ENCODE measurements at places on chromosomes 4 and X. TPM values are rescaled to one million over a fixed set of nuclear protein-coding genes. Genes with fewer than 3 reads are reported as not detected.

The YIPF6 gene
- 12.6 TPM for total RNA-seq

The REELD1 gene
- not detected for total RNA-seq

The PFKFB1 gene
- total RNA-seq, result 0.42 TPM

The CDX4 gene
- not detected for total RNA-seq

The ARMCX6 gene
- 20.7 TPM for total RNA-seq

The PAGE2B gene
- total RNA-seq, result not detected

DNA sequence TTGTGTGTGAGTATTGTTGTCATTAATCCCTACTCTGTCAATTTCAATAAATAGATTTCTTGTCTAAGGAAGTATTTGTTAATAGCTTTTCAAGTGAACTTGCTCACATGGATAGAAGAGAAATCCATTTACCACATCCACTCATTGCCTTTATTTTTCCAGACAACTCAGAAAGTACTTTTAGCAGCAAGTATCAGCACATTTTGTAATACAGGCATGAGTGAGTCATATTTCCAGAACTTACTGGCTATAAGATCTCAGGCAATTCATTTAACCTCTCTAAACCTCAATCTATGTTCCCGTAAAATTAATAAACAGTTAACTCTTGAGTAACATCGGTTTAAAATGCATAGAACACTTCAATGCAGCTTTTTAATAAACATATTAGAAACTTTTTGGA lies 317.9 kb upstream of the PCDH7 start:
- no peak for DNase-seq

GRCh38 chr4:25007598-25007997 lies 23.1 kb downstream of the LGI2 start:
- DNase-seq, result no peak

DNA sequence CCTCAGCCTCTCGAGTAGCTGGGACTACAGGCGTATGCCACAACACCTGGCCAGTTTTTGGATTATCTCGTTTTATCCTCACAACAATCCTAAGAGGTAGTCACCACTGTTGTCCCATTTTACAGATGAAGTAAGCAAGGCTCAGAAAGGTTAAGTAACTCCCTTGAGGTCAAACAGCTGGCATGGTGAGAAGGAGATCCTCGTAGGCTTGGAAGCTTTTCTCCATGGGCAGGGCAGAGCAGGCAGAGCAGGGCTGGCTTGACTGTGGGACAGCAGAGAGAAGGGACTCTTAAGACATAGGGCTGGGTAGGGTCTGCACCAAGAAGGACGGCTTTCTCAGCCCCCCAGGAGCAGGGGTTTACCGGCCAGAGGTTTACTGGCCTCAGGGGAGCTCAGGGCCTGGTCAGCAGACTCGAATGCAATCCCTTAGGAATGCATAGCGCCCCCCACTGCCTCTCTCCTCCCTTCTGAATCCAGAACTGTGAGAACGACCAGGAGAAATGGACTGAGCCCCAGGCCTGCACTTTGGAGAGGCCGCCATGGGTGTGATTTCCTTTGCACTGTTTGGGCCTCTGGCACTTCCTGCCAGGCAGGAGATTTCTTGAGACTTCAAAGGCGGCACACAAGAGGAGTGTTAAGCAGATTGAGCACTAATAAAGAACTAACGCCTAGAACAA lies 14.0 kb upstream of the CDKN2AIP start:
- no peak for DNase-seq

DNA sequence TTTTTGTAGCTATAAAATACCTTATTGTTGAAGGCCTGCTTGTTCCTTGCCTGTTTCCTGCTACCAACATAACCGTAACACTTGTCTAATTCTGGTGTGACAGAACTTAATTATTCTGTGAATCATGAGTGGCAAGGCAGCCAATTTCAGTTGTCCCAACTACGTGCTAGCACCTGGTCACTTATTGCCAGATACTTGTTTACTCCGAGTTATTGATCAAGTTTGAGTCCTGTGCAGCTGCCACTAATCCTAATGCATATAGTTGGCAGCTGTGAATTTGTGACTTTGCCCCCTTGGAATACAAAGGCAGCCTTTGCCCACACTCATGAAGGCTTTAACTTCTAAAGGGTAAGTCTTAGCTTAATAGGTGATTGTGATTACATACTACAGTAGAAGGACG lies 7.8 kb upstream of the RNF128 start:
- DNase-seq, result no peak

DNA sequence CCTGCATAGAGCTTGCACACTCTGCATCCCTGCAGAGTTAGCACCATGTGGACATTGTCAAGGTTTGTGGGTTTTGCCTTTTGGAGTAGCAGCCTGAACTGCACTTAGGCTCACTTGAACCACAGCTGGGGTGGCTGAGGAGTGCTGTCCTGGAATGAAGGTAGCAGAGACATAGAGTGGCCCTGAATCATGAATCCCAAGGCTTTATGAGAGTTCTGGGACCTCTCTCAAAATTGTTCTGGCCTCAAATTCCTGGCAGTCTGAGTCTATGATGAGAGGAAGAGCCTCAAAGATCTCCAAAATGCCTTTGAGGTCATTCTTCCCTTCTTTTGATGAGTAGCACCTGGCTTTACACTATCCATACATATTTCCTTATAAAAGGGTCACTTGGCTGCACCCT lies 37.1 kb upstream of the ADH1C start:
- no peak for DNase-seq

GRCh38 chr4:143404555-143404954 lies 67.9 kb downstream of the GAB1 start:
- DNase-seq, result no peak

GRCh38 chr4:44563496-44563895 lies 87.9 kb downstream of the YIPF7 start:
- no peak for DNase-seq

DNA sequence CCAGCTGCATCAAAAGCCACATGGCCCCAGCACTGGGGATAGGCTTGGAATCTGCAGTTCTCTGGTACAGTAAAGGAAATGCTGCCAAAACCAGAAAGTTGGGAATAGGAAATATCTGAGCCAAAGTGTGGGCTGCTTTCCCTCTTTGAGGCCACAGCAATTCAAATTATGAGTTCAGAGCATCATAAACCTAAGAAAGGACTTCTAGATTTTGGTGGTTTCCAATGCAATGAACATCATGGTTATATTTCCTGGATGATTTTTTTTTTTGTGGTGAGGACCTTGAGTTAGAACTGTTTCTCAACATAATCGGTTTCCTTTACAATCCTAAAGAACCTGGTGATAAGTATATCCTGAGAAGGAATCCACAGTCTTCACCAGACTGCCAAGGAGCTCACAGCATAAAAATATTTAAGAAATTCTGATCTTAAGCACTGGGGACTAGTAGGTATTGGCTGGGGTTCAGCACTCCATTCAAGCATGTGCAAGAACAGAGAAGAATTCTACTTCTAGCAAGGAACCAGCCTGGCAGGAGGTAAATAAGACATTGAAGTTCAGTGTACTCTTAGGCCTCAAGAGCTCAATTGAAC lies 29.8 kb upstream of the ARHGAP24 start:
- DNase-seq, result no peak

- DNase-seq, result no peak
These were observed 18.1 kb upstream of the C4orf36 start for GRCh38 chr4:86910369-86910768.

GRCh38 chr4:138308356-138308755 lies 66.2 kb upstream of the SLC7A11 start:
- DNase-seq, result no peak

GRCh38 chrX:6299724-6300123 lies 71.1 kb upstream of the NLGN4X start:
- DNase-seq, result no peak

DNA sequence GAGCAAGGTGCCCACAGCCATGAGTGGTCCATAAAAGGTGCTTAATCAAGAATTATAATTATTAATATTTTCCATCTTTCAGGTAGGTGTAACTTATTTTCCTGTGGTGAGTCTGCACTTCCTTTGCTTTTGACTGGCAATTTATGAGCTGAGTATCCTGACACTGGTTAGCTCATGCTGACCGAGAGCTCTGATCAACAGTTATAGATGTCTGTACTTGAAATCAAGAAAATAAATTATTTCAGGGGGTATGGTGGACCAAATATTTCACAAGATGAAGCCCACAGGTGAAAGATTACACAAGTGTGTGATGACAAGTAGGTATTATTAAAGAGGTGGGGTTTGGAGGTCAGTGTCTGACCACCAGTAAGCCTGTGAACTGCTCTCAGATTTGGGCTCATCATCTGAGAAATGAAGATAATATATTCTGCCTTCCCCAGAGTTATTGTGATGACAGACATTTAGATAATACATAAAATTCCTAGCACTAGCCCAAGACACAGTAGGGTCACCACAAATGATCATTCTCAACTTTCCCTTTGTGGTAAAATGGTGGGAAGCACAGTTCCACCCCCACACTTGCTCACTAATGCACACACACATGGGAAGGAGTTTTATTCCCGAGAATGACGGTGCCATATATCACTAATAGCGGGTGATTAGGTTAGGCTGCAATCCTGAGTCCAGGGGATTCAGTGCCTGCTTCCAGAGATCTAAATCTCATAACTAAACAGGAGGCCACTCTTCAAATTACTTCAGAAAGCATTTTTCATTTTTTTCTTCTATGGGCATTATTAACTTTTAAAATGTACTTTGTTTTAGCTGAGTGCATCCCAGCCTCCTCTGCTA lies 34.0 kb upstream of the PACRGL start:
- DNase-seq, result no peak

DNA sequence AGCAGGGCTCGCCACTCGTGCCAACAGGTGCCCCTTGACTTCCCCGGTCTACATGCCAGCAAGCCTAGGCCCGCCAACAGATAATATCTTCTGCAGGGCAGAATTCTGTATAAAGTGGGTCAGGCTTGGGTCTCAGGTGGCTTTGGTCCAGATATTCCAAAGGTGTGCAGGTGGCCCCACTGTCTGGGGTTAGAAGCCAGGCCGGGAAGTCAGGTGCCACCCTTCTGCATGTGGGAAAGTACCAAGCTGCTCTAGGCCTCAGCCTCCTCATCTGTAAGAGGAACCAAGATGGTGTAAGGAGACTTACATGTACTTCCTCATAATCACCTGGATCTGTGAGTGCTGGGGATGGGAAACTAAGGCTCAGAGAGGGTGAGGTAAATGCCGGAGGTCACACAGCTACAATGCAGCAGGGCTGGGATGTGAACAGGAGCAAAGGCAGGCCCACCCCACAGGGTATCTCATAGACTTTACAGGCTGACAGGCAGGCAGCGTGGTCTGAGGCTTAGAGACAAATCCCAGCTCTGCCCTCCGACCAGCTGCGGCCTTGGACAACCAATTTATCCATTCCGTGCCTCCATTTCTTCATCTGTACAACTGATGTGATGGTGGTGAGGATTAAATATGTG lies 35.9 kb downstream of the WDR1 start:
- no peak for DNase-seq

- no peak for DNase-seq
These were observed 63.5 kb upstream of the ARHGAP36 start for GRCh38 chrX:130994671-130995070.

DNA sequence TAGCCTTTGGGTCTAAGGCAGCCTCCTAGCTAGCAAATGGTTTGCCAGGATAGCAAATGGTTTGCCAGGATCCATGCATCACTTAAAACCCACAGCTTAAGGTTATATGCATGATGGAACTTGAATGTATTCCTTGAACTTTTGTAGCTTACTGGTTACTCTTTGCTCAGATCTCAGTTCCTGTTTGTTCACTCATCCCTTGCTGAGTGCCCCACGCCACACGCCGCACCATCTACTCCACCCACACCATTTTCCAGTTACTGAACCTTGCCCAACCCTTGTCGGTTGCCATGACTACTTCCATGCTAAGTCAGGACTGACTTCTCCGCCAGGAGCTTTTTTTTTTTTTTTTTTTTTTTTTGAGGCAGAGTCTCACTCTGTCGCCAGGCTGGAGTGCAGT lies 29.5 kb upstream of the XIAP start:
- no peak for DNase-seq

DNA sequence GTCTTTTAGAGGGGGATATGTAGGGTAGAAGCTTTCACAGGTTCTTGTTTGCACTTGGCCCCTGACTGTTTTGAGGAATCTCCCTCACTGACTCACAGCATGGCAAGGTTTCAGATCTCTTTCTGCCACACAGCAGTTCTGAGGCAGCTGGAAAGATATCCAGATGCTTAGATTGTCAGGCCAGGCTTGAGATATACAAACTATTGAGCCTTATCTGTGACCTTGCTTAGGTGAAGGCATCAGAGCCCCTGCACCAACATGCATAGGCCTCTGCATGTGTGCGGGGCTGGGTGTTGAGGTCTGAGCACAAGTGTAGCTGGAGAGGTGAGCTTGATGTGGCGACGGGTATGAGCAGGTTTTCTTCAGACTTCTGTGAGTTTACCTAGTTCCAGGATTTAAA lies 80.9 kb upstream of the MSANTD1 start:
- no peak for DNase-seq

DNA sequence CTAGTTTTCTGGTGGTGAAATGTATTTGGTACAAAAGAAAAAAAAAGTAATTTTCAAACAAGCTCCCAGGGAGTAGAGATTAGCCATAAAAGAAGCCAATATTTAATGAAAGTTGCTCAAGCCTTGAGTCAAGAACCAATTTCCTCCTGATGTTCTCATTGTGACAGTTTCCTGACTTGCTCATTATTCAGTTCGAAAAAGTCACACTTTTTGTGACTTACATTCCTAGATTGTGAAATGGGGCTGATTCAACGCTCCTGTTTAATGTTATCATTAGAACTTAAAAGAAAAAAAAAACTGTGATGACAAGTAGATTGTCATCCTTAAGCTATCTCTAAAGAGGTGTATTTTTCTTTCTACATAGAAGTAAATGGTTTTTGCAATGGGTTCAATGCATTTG lies 122.6 kb upstream of the BMPR1B start:
- DNase-seq, result no peak

GRCh38 chr4:162938738-162939485 lies 227.8 kb downstream of the NAF1 start:
- no peak for DNase-seq

GRCh38 chr4:137025484-137026059 lies 506.7 kb downstream of the PCDH18 start:
- no peak for DNase-seq

- no peak for DNase-seq
These were observed 12.5 kb upstream of the ART3 start for GRCh38 chr4:76061982-76062381.

- DNase-seq, result peak; percentile 86
These were observed 11.8 kb upstream of the DCUN1D4 start for GRCh38 chr4:51831133-51831532.

All from lower leg skin (tissue), 4 donors.